Activated CD4-positive, alpha-beta T cell treated with anti-CD3 and anti-CD28 coated beads, Interleukin-2, amount 50 U/mL, for 4 hours (primary cell): ENCODE measurements at places on chromosomes 13 and 19.
A peak's percentile ranks its signal among the peaks of the same experiment; 100 is the strongest.

DNA sequence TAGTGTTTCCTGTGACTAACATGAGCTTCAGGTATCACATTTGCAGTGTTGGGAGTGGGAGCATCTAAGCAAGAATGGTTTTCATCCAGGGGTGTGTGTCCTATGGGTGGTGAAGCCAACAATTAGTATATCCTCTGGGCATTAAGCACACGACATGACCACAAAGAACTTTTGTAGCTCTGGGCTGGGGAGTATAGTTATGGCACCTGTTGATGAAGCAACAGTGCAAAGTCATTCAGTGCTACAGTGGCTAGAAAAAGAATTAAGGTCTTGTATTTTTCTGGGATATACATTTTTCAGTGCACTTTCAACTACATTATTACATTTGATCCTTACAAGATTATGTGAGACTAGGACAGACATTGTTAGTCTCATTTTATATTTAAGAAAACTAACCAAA lies 21.8 kb downstream of the CCNA1 start:
- no peak for DNase-seq

- DNase-seq, result no peak
Observed at GRCh38 chr13:112103961-112104880, 37.3 kb downstream of the SOX1 start.

- no peak for DNase-seq
Observed at GRCh38 chr19:15318241-15318691, 14.1 kb downstream of the BRD4 start.

DNA sequence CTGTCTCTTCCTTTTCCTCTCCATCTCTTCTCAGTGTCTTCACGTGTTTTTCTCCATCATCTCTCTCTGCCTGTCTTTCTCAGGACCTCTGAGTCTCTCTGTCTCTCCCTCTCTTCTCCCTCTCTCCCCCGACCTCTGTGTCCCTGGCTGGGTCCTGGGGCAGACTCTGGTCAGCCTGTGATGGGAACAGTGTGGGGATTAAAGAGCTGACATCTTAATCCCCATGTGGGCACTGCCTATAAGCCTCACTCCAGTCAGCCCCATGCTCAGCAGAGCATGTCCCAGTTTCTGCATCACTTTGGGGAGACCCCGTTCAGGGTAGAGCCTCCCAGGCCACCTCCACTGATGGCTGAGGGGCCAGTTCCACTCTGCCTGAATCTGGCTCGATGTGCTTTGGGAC lies 16.2 kb downstream of the EGLN2 start:
- DNase-seq, result no peak

- DNase-seq, result no peak
Observed at GRCh38 chr13:25905611-25906010, 146.2 kb downstream of the SHISA2 start.

GRCh38 chr19:364496-365287 lies 20.1 kb upstream of the MIER2 start:
- no peak for DNase-seq

DNA sequence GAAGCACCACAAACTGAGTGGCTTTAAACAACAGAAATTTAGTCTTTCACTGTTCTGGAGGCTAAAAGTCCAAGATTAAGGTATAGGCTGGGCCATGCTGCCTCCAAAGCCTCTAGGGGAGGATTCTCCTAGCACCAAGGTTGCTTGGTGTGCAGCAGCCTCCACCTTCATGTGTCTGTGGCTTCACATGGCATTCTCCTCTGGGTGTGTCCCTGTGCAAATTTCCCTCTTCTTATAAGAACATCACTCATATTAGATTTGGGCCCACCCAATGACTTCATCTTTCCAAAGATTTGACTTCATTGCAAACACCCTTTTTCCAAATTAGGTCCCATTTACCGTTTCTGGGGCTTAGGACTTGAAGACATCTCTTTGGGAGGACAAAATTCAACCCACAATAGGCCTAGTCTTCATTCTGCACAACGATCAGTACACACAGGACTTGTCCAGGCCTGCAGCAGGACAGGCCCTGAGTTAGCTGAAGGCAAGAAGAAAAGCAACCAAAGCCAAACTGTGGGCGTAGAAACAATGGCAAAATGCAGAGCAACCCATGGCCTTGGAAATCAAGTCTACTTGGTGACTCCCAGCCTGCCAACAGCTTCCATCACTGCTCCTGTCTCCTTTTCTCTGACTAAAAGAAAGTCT lies 521.2 kb upstream of the NBEA start:
- no peak for DNase-seq

DNA sequence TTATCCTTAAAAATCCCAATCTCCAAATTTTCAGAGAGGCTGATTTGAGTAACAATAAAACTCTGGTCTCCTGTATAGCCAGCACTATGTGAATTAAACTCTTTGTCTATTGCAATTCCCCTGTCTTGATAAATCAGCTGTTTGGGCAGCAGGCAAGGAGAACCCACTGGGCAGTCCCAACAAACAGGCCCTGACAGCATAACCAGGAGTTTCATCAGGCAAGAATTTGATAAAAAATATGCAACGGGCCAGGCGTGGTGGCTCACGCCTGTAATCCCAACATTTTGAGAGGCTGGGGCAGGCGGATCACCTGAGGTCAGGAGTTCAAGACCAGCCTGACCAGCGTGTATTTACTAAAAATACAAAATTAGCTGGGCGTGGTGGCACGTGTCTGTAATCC lies 42.1 kb downstream of the STK24 start:
- no peak for DNase-seq

DNA sequence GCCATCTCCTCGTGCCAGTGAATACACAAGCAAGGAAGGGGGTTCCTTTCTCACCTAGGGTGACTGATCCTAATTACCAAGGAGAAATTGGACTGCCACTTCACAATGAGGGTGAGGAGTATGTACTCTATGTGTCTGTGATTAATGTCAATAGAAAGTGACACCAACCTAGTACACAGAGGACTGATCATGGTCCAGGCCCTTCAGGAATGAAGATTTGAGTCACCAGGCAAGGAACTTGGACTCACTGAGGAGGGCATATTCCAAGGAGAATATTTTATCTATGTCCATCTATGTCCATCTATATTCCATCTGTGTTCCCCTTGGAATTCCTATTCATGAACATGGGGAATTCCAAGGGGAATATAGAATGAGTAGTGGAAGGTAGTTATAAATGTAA lies 9.2 kb upstream of the ALOX5AP start:
- DNase-seq, result no peak

DNA sequence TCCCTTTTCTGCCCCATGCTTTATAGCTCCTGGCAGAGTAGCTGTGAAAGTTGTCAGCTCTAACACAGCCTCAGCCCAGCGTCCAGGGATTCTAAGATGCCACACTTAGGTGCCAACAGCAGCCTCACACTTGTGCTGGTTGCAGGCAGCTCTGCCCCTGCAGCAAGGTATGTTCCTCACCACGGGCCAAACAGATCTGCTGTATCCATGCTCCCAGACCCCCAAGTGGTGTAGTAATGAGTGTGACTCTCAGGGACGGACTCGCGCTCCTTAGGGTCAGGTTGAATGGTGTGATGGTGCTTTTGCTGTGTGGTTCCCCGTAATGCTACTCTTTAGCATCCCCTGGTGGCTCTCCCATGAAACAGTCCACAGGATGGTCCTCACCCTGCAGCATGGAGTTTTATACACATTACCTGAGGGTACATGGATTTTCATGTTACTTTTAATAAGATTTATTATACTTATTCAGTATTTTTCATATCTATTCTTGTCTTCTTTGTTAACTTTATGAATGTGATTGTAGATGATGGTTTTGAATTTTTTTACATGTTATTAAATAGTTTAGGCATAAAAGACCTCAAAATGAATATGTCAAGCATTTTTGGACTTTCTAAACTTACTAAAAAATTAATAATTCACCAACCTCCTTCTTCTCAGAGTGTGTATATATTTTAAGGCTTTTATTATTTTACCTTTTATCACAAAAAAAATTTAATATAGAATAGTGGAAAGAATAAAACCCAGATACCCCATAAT lies 232.5 kb downstream of the SLC7A1 start:
- DNase-seq, result peak; percentile 7

GRCh38 chr13:98182589-98182988 lies 5.5 kb upstream of the RNF113B start:
- DNase-seq, result no peak

DNA sequence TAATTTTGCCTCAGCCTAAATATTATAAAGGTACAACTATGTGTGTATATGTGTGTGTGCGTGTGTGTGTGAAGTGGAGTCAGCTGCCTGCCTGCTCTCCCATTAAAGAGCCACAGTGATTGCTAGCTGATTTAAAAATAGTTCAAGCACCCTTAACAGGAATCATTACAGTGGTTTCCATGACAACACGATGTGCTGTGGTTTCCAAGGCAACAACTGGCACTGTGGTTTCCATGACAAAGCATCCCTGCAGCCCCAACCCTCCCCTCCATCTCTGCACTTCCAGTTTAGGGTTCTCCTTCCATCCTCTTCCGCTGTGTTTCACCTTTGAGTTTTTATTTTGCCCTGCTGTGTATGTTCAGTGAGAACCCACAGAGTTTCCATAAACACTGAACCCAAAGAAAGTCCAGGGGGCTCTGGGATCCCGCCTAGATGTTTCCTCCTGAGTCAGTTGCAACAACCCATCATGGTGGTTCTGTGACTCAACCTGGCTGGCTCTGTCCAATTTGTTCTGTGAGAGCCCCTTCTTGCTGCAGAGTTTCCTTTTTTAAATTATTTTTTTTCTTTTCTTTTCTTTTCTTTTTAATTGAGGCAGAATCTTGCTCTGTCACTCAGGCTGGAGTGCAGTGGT lies 7.1 kb upstream of the PNMA8A start:
- no peak for DNase-seq

- no peak for DNase-seq
Observed at GRCh38 chr19:54160182-54160811, 776 bp upstream of the LENG1 start.

DNA sequence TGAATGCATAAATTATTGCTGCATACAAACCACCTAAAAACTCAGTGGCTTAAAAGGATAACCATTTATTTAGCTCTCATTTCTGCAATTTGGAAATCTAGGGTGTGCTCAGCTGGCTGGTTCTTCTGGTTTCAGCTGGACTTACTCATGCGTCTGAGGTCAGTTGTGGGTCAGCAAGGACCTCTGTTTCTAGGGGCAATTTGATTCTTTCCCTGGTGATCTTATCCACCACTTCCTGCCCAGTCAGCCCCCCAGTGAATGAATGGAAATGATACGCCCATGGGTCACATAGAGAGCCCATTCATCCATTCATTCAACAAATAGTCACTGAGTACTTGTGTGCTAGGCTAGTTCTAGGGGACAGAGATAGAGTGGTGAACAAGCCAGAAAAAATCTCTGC lies 9.9 kb downstream of the FXYD5 start:
- no peak for DNase-seq

DNA sequence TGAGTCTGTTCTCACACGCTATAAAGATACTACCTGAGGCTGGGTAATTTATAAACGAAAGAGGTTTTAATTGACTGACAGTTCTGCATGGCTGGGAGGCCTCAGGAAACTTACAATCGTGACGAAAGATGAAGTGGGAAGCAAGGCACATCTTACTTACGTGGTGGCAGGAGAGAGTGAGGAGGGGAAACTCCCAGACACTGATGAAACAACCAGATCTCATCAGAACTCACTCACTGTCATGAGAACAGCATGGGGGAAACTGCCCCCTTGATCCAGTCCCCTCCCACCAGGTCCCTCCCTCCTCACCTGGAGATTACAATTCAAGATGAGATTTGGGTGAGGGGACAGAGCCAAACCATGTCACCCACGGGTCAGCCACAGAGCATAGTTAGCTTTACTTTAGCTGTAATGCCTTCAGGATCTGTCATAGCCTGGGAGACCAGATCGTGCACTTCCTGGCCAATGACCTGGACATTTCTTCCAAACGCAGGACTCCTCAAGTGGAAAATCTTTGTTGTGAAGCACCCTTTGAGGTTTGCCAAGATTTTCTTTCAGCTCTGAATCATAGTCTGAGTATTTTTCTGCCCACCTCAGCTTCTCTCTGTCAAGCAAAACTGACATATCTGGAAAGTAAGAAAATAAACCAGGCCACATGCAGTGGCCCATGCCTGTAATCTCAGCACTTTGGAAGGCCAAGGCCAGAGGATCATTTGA lies 25.2 kb upstream of the HIF3A start:
- no peak for DNase-seq

DNA sequence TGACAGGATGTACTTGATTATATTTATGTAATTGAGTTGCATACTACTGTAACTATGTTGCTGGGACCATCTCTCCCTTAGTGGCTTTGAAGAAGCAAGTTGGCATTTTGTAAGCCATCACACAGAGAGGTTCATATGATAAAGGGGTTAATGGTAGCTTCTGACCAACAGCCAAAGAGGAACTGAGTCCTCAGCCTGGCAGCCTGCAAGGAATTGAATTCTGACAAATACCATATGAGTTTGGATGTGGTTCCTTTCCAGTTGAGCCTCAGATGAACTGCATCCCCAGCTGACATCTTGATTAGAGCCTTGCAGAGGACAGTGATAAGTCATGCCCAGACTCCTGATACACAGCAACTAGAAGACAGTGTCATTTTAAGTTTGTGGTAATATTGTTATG lies 8.6 kb upstream of the MYCBP2 start:
- no peak for DNase-seq

GRCh38 chr19:38004521-38005223 lies 97.7 kb downstream of the SIPA1L3 start:
- DNase-seq, result no peak

GRCh38 chr13:44967704-44968433 lies 21.4 kb downstream of the NUFIP1 start:
- no peak for DNase-seq

GRCh38 chr13:112241288-112241687 lies 134.9 kb upstream of the SPACA7 start:
- DNase-seq, result no peak

DNA sequence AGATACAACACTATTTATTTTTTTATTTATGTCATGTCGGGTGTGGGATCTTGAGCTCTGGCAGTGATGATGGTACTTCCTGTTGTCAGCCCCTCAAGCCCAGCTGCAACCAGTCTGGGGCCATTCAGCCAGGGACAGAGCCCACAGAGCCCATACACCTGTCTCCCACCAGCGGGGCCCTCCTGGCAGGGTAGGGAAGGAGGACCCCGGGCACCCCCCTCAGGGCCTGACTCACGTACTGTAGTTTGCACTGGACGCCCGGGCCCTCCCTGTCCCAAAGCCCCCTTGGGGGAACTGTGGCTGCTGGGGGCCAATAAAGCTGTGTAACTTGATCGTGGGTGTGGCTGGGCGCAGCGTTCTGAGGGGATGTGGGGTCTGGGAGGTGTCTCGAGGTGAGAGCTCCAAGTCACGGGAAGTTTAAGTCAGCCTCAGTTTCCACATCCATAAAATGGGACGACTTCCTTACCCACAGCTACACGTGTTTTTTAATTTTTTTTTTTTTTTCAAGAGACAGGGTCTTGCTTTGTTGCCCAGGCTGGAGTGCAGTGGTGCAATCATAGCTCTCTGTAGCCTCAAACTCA lies 9.5 kb downstream of the ATG4D start:
- DNase-seq, result no peak

GRCh38 chr19:17553256-17553655 lies 2.2 kb upstream of the COLGALT1 start:
- DNase-seq, result no peak

GRCh38 chr13:22629374-22629773 lies 551.4 kb upstream of the SGCG start:
- no peak for DNase-seq
